ENCODE measurements at places on chromosomes 5 and 9.

DNA sequence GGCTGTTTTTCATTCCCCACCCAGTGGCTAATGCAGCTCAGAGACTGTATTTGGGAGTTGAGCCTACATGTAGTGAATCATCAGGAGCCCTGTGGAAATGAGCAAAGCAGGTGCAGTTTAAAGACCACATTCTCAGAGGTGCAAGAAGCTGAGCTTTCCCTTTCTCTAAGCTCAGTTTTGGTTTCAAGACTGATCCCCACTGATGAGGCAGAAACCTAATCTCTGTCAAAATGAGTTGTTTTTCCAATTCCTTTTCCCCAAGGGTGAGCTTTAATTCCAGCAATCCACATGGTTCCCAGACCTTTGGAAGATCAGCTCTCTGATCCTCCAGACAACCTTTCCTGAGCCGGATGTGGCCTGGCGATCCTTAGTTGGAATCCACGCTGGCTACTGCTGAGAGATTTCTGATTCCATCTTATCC, 420.5 kb downstream of the EBF1 start:
- DNase-seq, result no peak

DNA sequence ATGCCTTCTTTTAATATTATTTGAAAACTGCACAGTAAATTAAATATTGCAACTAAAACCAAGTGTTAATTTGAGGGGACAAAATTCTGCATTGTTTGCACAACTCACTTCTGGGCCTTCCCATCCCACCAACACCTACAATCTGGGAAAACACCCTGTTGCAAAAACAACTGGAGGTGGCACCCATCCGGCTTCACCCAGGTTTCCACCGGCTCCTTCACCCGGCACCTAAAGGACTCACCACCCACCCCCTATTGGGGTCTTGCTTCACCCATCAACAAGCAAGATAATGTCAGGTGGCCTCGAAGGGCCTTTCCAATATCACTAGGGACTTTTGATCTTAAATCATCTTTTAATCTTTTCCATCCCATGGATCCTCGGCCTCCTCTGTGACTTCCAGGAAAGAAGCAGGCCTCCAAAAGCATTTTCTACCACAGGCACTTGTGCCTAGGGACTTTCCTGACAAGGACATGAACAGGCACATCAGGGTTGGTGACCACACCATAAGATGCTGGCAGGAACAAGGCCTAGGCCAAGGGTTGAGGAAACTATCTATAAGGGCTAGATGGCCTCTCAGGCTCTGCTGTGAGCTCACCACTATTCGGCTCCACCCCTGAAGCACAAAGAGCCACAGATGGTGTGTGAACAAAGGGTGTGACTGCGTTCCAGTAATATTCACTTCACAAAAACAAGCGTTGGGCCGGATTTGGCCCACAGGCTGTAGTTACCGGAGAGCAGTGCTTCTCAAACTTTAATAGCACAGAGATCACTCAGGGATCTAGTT, 205.1 kb downstream of the AUH start:
- DNase-seq, result no peak

DNA sequence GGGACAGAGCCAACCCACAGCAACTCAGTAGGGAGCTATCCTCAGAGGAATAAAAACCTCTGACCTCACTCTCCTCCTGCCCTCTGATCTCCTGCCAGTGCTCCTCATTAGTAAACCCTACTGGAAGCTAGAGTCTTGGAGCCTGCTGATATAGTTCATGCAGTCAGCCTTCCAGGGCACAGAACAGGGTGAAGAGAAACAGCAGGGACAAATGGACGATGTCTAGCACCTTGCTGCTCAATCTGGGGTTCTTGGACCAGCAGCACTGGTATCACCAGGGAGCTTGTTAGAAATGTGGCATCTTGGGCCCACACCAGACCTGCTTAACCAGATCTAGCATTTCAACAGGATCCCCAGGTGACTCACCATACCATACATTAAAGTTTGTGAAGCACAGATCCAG, 5.5 kb upstream of the GALNT12 start:
- no peak for DNase-seq

GRCh38 chr9:127873886-127874285, 3.6 kb downstream of the AK1 start:
- DNase-seq, result no peak

DNA sequence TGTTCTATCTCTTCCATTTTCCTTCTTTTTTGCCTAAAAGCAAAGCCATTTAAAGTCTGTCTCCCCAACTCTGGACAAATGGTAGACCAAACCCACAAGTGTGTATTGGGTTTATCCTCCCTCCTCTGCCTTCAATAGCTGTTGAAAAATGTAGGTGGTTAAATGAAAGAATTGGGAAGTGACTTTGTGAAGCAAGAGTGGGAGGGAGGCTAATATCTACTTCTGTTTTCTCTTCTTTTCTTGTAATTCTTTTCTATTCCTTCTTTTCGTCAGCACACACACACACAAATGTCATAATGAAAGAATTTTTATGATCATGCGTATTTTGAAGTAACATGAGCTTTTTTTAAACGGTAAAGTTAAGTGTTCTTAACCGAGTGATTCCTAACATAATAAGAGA, 3.8 kb downstream of the CCDC152 start:
- DNase-seq, result no peak

- DNase-seq, result no peak
Observed at GRCh38 chr5:170534941-170535340, 31.1 kb downstream of the KCNIP1 start.
